Caudate nucleus (tissue), 63 donors: ENCODE measurements at places on chromosomes 3 and 15.

- DNase-seq = no peak
These were observed 51.5 kb downstream of the RAD18 start for GRCh38 chr3:8911781-8912180.

DNA sequence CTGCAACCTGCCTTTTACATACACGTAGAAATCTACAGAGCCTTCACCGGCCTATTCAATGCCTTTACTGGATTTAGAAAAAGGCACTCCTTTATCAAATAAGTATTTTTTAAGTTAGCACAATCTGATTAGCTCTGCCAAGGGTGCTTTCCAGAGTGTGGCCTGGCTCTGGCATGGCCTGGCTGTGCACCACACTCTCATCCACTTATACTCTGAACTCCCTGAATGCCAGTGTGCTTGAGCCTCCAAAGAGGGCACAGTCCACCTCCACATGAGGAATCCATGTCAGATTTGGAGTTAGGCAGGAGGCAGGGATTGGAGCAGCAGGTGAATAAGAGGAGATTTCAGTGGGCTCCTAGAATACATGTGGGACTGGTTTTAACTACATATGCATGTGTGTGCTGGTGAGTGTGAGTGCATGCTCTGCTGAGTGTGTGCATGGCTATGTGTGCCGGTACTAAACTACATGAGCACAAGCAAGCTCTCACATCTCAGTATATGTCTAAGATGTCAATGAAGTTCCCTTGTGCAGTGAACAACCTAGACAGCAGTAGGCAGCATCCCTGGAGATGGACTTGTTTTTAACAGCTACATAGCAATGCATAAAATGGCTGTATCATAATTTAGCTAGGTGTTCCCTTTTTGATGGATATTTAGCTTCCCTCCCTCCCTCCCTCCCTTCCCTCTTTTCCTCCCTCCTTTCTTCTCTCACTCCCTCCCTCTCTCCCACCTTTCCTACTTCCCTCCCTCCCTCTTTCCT lies 17.8 kb upstream of the ZFAND6 start:
- DNase-seq = no peak

- DNase-seq = no peak
These were observed 222.3 kb upstream of the LYSMD4 start for GRCh38 chr15:99955532-99955931.

DNA sequence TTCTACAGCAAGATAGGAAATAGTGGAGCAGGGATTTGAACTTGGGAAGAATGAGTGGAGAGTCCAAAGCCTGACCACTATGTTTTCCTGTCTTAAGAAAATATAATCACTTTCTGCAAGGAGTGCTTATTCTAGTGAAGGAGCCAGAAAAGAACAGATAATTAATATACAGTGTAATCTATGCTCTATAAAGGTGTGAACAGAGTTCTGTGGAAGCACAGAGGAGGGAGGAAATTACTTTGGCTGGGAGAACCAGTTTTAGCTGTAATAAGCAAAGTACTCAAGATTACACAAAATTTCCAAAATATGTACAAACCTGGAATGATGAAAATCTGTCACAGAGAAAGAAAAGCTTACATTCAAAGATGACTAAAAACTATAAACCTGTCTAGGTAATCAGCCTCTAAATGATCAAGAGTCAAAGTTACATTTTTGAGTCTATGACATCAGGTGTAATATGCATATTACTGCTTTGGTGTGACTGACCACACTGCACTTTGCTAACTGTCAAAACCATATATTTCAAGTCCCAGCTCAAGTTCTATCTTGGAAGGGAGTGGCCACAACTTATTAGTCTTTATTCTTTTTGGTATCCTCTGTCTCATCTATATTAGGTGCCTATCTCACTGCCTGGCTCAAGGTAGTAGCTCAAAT lies 40.7 kb upstream of the MB21D2 start:
- no peak for DNase-seq

- no peak for DNase-seq
These were observed 17.7 kb downstream of the MRPL3 start for GRCh38 chr3:131485119-131485518.

DNA sequence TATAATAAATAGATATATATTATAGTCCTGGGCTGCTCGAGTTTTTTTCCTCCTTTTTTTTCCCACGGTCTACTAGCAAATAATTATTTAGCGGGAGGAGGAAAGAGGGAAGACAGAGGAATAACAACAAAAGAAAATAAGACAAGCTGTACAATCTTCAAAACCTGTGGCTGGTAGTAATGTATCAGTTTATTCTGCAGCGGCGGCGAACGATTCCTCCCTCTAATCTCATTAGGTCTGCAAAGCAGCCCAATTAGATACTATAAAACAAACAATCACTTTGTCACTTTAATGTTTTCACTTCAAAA lies 390 bp upstream of the TLE3 start:
- no peak for DNase-seq

- DNase-seq = peak; percentile 21
These were observed 22.4 kb downstream of the RLBP1 start for GRCh38 chr15:89198934-89199333.

- no peak for DNase-seq
These were observed 164.4 kb upstream of the TOPAZ1 start for GRCh38 chr3:44077267-44077666.

DNA sequence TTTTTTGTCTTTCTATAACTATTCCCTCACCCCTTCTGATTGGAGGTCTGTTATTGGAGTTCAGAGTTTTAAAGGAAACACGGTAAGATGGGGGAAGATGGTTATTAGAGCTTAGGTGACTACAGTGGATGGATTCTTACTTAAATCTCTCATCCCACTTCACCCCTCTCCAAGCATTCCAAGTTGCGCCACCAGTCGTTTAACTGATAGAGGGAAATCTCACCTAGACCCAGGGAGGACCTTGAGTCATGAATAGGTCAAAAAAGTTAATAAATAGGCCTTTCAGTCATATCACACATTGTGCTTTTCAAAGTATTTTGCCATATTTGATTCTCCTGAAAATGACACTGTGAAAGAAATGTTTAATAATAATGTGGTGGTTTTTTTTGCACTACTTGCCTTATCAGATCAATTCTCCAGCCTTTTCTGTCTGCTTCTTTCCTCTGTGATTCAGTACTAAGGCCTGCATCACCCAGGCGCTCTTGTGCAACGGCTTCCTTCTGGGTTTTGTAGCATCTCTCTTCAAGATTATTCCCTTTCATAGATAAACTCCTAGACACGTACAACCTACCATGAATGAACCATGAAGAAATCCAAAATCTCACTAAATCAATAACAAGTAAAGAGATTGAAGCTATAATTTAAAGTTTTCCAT lies 100.4 kb upstream of the TGFBR2 start:
- no peak for DNase-seq

DNA sequence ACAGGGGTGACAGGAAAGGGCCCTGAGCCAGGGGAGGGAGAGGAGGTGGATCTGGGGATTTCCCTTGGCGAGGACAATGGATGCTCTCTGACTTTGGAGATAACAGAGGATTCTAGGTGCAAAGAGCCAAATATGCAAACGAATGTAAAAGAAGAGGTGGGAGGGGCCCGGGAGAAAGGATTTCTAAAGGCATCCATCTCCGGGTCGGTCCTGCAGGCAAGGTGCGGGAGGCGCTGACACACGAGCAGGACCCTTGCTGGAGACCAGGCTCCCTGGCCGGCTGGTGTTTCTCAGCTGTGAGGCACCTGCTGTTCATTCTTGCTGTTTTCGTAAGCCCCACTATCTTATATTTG lies 115.2 kb upstream of the TLE3 start:
- no peak for DNase-seq

DNA sequence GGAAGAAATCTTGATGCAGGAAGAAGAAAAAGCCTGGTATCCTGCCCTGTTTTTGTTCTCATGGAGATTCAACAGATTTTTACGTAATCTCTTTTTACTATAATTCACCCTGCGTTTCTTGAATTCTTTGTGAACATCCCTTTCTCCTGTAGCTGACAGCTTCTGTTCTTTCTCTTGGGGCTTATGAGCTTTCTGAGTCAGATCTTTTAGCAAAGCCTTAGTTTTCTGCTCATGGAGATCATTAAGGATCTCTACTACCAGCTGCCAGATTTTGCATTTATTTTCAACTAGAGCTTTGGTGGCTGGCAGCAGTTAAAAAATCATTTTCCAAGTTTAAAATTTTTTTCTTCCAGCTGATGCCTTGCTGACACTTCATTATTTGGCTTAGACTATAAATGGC lies 51.6 kb downstream of the MOBP start:
- no peak for DNase-seq

DNA sequence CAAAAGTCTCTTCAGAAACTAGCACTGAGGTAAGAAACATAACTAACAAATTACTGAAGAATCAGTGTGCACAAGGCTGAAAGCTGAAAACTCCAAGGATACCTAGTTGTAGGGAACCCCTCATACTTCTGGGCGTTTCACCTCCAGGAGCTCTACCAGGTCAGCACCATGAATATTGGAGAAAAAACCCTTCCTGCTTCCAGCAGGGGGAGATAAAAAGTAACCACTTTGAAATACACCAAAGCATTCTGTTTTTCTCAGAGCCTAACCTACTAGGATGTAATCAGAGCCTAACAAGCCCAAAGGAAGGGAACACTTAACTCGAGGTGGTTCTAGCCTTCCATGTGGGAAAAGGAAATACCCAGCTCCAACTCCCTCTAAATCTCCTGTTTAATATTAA lies 175.8 kb upstream of the MME start:
- no peak for DNase-seq

- DNase-seq = no peak
These were observed 56.2 kb downstream of the SH3BP5 start for GRCh38 chr3:15276028-15276724.

- no peak for DNase-seq
These were observed 201.3 kb upstream of the MRPL3 start for GRCh38 chr3:131704098-131704497.

- no peak for DNase-seq
These were observed 69.9 kb upstream of the NDUFB4 start for GRCh38 chr3:120526011-120526870.

DNA sequence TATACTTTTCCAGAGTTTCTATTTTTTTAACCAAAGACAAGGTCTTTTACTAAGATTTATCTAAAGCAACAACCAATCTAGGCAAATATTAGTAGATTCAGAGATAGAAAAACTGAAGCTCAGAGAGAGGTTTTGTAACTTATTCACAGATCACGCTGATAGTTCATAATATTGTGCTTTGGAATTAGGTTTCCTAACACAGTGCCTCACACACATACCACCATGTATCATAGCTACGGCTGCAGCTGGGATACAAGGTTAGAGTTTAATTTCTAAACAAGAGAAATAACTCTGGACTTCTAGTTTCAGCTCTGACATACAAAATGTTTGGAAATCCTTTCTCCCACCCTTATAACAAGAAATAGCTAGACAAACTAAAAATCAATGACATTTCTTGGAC lies 565.7 kb downstream of the PYDC2 start:
- DNase-seq = no peak

GRCh38 chr15:56797720-56798275 lies 64.5 kb upstream of the ZNF280D start:
- DNase-seq = no peak

DNA sequence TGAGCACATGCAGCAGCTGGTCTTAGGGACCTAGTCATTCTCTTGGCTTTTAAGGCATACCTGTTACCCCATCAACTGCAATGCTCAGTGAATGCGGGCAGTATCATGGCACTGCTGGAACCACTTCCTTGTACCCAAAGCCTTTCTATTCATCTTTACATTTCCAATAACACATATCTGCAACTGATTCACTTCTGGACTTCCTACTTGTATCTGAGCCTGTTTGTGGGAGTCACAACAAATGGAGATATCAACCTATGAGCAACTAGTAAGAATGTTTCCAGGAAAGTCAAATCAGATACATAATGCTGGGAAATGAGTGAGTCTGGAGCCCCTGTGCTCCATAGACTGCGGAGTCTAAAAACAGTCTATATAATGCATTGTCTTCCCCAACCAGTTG lies 61.4 kb upstream of the PARL start:
- DNase-seq = no peak

GRCh38 chr3:181265750-181266333 lies 276.3 kb upstream of the DNAJC19 start:
- no peak for DNase-seq

GRCh38 chr3:168030577-168030976 lies 65.1 kb downstream of the GOLIM4 start:
- DNase-seq = no peak

GRCh38 chr3:105359098-105359762 lies 7.5 kb upstream of the ALCAM start:
- no peak for DNase-seq

- no peak for DNase-seq
These were observed 25.9 kb upstream of the VILL start for GRCh38 chr3:37964716-37965115.

DNA sequence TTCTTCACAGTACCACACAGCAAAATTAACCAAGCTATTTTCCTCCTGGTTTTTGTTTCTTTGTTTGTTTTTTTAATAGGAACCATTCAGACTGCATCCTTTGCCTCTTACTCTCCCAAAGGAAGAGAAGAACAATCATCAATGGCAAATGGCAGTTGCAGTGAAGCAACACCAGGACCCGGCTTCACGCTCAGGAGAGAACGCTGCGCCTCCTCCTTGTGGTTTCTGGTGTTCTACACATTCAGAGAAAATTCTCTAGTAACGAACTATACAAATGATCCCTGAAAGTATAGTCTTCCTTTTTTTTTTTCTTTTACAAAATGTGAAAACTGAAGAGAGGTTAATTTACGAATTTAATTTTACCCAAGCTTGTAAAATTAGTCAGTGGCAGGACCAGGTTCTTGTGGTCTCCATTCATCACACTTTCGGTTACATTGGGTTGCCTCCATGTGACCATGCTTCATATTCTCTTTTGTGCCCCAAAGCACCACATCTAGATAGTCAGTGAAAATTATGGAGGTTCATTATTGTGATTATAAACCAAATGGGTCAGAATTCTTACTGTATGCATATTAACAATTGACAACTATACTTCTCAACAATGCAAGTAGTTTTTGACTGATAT lies 10.6 kb upstream of the MINDY2 start:
- DNase-seq = no peak

GRCh38 chr3:49787182-49787464 lies 781 bp upstream of the IP6K1 start:
- DNase-seq = no peak

DNA sequence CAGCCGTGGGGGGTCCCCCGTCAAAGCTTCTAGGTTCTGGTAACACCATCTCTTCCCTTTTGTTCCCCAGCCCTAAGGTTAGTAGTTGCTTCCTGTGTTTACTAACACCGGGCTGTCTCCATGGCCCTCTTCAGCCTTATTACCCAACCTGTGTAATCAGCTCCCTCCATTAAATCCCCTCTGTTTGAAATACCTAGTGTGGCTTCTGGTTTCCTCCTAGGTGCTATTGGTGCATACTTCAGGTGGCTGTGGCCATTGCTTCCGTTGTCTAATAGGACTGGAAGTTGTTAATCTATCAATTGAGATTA lies 35.3 kb downstream of the MOBP start:
- DNase-seq = no peak

- no peak for DNase-seq
These were observed 133.9 kb upstream of the PFN2 start for GRCh38 chr3:150104564-150104963.

GRCh38 chr3:100647171-100647570 lies 37.8 kb downstream of the ADGRG7 start:
- no peak for DNase-seq

- no peak for DNase-seq
These were observed 45.4 kb downstream of the SSR3 start for GRCh38 chr3:156509189-156510174.

GRCh38 chr15:38692789-38693062 lies 128.1 kb upstream of the RASGRP1 start:
- no peak for DNase-seq
